ENCODE measurements at places on chromosomes 5 and 9.

DNA sequence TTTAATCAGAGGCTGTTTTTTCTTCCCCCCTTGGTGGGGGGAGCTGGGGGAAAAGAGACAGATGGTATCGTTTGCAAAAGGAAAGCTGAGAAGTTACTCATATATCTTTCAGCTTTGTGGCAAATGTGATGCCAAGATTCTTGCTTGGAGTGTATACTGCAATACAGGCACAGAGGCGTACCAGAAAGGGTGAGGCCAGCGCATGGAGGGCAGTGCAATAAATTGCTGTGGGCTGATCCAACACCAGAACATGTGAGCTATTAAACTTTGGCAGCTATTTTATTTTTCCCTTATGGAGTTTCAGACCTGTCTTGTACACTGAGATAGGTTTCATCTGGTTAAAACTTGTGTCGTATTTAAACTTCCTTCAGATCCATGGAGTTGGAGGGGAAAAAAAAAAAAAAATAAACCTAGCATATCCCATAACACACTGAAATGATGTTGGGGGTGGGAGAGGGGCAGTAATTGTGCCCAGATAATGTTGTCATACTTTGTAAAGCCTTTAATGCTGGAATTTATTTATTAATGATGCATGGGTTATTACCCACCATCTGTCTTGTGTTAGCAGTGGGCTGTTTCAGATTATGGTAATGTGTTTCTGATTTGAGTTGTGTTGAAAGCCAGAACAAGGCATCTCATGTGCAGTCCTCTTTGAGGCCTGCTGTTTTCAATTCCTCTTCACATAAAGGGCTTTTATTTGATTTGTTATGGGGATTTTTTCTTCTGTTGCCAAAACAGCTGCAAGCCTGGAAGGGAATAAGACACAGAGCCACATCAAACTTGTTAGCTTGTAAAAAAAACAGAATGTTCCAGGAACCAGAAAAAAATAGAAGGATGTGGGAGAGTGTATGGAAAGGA is 891.3 kb downstream of the TLE1 start:
- no peak overlapping the region for H3K27ac ChIP-seq
- no peaks in the 10 kb centered on the region for H3K4me1 ChIP-seq
- H3K4me3 ChIP-seq, result no peak overlapping the region
- no peaks in the 10 kb centered on the region for H3K36me3 ChIP-seq

GRCh38 chr5:14261235-14261634 is 118.1 kb downstream of the TRIO start:
- H3K27me3 ChIP-seq, result peaks cover 24% of the 10 kb centered on the region
- H3K4me1 ChIP-seq, result peaks cover 6% of the 10 kb centered on the region
- H3K4me3 ChIP-seq, result no peak overlapping the region
- H3K36me3 ChIP-seq, result no peaks in the 10 kb centered on the region

- no peaks in the 10 kb centered on the region for H3K4me1 ChIP-seq
- H3K27ac ChIP-seq, result no peak overlapping the region
- H3K27me3 ChIP-seq, result no peaks in the 10 kb centered on the region
- no peak for DNase-seq
Measured at GRCh38 chr9:14661421-14662059, 31.7 kb downstream of the ZDHHC21 start.

DNA sequence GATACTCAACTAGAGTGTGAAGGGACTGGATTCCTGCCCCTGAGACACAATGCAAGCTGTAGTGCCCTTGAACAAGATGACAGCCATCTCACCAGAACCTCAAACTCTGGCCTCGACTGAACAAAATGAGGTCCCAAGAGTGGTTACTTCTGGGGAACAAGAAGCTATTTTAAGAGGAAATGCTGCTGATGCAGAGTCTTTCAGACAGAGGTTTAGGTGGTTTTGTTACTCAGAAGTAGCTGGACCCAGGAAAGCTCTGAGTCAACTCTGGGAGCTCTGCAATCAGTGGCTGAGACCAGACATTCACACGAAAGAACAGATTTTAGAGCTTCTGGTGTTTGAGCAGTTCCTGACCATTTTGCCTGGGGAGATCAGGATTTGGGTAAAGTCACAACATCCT is 2.4 kb downstream of the ZNF483 start:
- H3K36me3 ChIP-seq, result peaks cover 37% of the 10 kb centered on the region
- DNase-seq, result peak; percentile 20
- H3K27ac ChIP-seq, result peak overlapping the region; percentile 16

DNA sequence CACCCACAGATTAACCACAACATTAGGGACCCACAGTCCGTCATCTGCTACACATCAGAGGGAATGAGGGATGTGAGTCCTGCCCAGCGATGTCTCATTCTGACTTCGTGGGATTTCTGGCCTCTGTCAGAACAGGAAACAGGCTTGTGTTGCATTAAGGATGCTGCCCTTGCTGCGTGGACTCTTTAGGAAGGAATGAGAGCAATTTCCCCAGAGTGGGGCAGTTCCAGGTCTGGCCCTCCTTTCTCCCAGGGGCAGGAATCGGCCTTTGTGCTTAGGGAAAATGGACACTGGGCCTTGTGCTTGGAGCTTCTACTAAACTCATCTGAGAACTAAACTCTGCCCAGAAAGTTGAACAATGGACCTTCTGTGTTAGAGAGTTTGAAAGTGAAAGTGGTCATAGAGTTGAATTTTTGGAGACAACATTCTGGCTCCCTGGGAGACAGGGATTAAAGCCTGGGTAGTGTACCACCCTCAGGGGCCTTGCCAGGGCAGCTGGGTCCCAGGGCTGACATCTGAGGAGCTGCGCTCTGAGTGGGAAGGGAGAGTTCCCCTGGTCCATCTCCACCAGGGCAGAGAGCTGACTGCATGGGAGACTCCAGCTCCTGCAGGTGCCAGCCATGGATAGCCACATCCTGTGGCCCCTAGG is 37.8 kb upstream of the S1PR3 start:
- H3K36me3 ChIP-seq, result no peaks in the 10 kb centered on the region
- no peak overlapping the region for H3K27ac ChIP-seq

DNA sequence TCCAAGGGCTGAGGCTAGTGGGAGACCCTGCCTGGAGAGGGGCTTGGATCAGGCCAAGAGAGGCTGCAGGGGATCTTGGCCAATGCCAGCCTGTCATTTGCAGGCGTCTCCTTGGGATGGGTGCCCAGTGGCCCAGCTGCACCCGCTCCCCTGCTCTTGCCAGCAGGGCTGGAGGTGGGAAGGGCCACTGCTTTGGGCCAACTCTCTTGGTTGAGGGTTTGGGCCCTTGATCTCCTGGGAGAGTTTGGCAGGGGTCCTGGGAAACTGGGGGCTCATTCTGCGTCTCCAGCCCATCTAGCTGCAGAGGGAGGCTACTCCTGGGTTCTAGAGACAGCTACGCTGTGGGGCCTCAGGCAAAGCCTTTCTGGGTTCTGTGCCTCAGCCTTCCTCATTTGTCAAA is 10.5 kb downstream of the PSD2 start:
- H3K4me1 ChIP-seq, result no peaks in the 10 kb centered on the region
- no peak overlapping the region for H3K27ac ChIP-seq
- peaks cover 12% of the 10 kb centered on the region for H3K27me3 ChIP-seq

GRCh38 chr9:135692410-135692809 is 6.9 kb downstream of the SOHLH1 start:
- no peaks in the 10 kb centered on the region for H3K4me1 ChIP-seq
- H3K4me3 ChIP-seq, result no peak overlapping the region
- no peak for DNase-seq
- no peak overlapping the region for H3K27ac ChIP-seq
- no peaks in the 10 kb centered on the region for H3K36me3 ChIP-seq

DNA sequence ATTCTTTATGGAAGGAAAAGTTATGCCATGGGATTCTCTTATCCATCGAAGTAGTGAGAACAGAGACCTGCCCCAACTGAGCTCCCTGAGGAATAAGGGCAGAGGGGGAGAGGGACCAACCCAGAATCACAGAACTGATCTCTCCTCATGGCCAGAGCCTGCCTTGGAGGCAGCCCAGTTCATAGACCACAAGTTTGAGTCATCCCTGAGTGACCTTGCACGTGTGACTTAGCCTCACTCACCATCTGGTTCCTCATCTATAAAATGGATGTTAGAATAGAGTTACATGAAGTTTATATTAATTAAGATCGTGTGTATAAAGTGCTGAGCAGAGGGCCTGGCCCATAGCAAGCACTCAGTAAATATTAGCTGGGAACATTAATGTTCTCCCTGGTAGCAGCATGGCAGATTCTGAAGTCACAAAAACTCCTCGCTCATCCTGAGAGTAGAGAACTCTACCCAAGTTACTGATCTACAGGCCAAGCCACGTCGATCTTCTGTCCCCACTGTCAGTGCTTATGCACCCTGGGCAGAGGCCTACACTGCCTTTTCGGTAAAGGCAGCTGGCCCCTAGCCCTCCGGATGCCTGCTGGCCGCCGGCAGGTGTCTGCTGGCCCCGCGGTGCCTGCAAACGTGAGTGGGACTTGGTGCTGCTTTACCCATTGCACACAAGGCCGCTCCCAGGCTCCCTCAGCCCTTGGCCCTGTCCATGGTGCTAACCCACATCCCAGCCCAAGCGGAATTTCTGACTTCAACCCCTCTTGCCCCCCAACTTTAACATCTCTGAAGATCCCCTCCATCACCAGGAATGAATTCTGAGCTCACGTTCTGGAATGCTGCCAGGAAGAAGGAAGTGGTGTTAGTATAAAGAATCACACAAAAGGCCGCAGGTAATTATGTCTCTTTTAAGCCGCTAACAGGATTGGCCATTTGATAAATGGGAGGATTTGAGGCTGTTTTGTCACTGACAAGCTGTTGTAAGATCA is 61.1 kb upstream of the ARAP3 start:
- H3K27me3 ChIP-seq, result peaks cover 23% of the 10 kb centered on the region
- no peak overlapping the region for H3K27ac ChIP-seq
- peak; percentile 32 for DNase-seq
- H3K4me3 ChIP-seq, result no peak overlapping the region
- H3K4me1 ChIP-seq, result no peaks in the 10 kb centered on the region
- H3K36me3 ChIP-seq, result no peaks in the 10 kb centered on the region

DNA sequence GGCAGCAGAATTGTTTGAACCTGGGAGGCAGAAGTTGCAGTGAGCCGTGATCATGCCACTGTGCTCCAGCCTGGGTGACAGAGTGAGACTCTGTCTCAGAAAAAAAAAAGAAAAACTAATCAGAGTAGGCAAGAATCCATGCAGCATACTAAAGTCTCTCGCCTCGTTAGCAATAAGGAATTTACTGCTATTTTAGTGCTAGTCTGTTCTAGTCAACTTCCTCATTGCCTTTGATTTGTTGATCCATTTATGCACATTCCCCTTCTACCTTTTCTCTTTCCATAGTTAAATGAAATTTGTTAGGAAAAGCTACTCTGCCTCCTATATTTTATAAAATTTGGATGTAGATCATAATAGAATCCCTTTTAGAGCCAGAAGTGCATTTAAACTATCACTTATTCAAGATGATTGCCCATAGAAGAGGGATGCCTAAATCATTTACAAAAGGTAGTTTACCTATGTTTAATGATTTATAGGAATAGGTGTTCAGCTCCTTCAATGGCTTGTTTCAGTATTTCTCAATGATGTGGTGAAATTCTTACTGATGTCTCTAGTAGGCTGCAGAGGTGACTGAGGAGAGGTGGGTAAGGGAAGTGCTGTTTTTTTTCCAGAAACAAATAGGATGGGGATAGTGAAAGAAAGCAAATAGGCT is 1.9 kb downstream of the LRRC19 start:
- no peak overlapping the region for H3K27ac ChIP-seq
- H3K27me3 ChIP-seq, result no peaks in the 10 kb centered on the region
- no peak for DNase-seq
- no peak overlapping the region for H3K4me3 ChIP-seq
- H3K36me3 ChIP-seq, result no peaks in the 10 kb centered on the region
- no peaks in the 10 kb centered on the region for H3K4me1 ChIP-seq

GRCh38 chr9:126506361-126507317 is 107.1 kb upstream of the LMX1B start:
- no peak overlapping the region for H3K27ac ChIP-seq
- no peak for DNase-seq
- H3K27me3 ChIP-seq, result peaks cover 19% of the 10 kb centered on the region

All from activated CD4-positive, alpha-beta memory T cell treated with anti-CD3 and anti-CD28 coated beads, Interleukin-2, amount 10 ng/mL, durations not matched to agents 7 days and 5 days (primary cell).